ENCODE measurements at places on chromosomes 3 and 15.

DNA sequence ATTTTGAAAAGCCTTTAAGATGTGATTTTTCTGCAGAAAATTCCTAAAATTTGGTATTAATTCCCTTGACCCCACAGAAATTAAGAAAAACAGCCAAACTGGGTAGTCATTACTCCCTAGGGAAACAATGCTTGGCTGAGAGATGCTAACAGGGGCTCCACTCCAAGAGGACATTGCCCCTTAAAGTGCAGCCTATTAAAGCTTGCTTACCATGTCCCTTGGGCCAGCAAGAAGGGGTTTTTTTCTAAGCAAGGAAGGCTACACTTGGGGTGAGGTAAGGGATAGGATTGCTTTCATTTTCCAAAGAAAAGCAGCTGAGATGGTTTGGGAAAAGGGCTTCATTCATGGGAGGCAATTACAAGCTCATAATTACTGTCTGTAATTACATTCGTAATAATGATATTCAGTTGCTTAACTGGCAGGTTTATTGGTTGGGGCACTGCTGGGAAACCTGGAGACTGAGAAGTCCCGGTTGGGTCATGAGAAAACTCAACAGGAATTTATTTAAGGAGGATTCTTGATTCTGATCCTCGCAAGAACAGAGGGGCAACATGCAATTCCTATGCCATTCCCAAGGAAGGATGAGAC is 247.5 kb downstream of the NR1D2 start:
- no peak for DNase-seq

DNA sequence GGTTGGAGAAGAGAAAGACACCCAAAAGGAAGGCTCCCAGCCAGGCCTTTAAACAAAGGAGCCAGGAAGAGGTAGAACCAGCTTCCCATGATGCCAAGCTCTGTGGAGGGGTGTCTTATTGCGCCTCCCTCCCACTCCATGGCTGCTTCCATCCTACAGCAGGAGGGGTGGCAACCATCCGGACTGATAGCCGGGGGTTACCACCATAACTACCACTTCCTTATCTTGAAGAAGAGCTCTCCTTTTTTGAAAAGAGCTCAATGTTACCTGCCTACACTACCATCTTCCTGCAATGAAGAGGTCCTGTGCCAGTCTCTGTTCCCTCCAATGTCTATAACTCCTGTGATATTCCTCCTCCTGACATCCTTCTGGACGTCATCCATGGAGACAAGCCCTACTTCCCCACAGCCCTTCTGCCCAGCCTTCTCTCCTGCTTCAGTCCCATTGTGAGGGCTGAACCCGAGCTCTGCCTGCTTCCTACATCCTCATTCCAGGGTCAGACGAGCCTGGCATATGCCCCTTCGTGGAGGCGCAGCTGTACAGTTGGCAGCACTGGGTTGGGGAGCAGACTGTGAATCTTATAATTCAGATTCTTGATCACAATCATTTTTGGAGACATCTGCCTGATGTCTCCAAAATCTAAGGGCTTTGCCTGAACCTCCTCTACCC is 8.5 kb downstream of the CCDC9B start:
- DNase-seq, result no peak

DNA sequence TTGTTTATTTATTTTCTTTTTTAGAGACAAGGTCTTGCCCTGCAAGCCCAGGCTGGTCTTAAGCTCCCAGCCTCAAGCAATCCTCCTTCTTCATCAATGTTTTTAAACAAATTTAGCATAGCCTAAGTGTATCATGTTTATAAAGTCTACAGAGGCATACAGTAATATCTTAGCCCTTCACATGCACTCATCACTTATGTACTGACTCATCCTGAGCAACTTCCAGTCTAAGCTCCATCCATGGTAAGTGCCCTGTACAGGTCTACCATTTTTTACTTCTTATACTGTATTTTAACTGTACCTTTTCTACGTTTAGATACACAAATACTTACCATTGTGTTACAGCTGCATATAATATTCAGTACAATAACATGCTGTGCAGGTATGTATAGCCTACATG is 860.0 kb downstream of the FHIT start:
- no peak for DNase-seq

- peak; percentile 48 for DNase-seq
Measured at GRCh38 chr15:64844576-64845145, 2.9 kb downstream of the PLEKHO2 start.

- no peak for DNase-seq
Measured at GRCh38 chr3:126291537-126291936, 65.7 kb downstream of the KLF15 start.

DNA sequence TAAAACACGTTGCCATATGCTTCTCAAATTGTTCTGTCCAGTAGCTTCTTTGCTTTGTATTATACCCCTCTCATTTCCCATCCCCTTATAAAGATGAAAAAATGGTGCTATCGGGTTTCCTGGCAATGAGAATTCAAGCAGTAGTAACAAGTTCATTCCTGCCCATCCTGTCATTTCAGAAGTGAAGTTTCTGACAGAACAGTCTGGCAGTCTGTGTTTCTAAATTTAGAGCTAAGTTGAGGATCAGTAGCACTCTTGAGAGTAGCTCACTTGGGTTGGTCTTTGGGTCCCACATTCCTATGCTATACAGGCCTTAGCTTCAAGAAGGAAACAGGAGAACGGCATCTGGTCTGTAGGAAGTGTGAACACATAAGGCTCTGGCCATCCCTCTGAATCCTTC is 134.6 kb downstream of the GHSR start:
- no peak for DNase-seq

GRCh38 chr15:40128766-40129660 is 20.3 kb upstream of the BMF start:
- DNase-seq, result peak; percentile 48

DNA sequence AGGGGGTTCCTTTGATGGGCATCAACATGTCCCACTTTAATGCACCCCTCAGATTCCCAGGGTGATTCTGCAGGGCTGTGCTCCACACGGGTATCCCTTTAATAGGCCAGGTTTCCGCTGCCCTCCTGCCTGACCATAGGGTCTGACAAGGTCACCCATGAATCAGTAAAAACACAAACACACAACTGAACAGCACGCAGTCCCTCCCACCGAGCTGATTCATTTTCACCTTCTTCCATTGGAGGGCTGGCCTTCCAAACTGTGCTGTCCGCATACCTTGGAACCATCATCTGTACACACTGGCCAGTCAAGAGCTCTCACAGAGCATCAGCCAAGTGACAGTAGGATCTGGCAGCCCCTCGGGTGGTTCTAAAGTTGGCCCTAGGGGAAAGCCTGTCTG is 93.7 kb downstream of the FBLN2 start:
- no peak for DNase-seq

- no peak for DNase-seq
Measured at GRCh38 chr3:81394651-81395524, 366.6 kb downstream of the GBE1 start.

- DNase-seq, result no peak
Measured at GRCh38 chr3:141280690-141281089, 49.1 kb downstream of the PXYLP1 start.

GRCh38 chr15:59998305-59998949 is 5.7 kb upstream of the FOXB1 start:
- DNase-seq, result no peak

DNA sequence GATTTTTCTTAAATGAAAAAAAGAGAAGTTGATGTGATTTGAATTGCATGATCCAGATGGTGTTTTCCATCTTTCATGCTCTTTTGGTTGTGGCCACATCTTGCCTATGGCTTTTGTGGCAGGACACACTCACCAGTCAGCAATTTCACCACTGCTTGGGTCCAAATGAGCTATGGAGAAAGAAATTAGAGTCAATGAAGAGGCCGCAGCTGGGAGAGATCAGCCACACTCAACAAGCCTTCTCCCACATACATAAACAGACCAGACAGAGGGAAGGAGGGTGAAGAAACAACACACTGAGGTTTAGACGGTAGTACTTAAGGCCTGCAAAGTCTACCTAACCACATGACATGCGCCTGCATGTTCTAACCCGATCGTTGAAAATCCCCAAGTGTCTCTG is 110.7 kb upstream of the CDIN1 start:
- no peak for DNase-seq

- no peak for DNase-seq
Measured at GRCh38 chr3:114527036-114527644, 233.3 kb downstream of the TIGIT start.

GRCh38 chr3:160784853-160785252 is 28.8 kb downstream of the PPM1L start:
- no peak for DNase-seq

DNA sequence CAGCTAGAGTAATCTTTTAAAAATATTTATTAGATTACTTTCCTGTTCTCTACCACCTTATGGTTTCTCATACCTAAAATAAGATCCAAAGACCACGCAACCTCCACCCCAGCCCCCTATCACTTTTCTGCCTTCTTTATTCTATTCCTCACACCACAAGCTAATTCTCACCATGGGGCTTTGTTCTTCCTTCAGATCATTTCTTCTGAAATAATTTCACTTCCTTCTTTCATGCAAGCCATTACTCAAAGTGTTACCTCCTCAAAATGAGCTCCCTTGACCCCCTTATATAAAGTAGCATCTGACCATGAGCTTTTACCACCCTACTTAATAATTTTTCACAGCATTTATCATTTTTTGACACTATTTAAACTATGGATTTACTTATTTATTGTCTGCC is 233.2 kb upstream of the TMCO5A start:
- no peak for DNase-seq

GRCh38 chr15:80418892-80419537 is 14.8 kb downstream of the ARNT2 start:
- no peak for DNase-seq

DNA sequence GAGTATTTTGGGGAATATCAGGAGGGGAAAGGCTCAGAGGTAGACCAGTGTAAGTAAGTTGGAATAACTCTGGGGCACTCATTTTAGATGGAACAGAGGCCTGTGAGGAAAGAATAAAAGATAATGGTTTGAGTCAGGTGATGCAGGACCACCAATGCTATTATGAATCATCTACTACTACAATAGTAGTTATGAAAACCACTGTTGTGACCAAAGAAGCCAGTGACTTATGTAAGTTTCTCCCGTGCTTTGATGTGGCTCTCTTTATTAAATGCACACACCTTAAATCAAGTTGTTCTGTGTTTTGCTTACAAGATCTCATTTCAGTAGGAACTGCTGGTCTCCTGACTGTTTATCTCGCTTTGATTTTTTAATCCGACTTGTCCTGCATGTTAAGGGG is 13.1 kb upstream of the GUCA1C start:
- no peak for DNase-seq

GRCh38 chr3:137463131-137463530 is 301.0 kb upstream of the SOX14 start:
- no peak for DNase-seq

DNA sequence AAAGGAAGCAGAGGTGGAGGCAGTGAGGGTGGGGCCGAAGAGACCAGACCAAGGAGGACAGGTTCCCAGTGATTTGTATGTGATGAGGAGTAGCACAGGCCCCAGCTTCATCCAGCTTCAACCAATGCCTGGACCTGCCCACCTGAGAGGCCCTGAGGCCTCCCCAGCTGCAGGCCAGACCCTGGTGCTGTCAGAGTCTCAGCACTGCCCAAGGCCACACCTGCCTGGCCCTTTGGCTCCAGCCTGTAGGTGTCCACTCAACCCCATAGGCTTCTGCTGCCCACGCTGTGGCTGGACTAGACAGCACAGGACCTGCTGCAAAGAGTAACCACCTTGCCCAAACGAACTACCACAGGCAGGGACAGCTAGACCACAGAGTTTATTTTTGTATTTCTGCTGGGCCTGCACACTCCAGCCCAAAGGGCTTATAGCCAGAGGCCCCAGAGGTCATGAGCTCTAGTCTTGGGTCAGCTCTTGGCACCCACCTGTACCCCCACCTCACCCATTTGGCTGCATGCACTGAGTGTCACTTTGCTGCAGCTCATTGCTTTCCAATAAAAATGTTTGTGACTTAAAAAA is 81.9 kb upstream of the CDV3 start:
- no peak for DNase-seq

GRCh38 chr15:71586463-71586862 is 223.9 kb upstream of the NR2E3 start:
- no peak for DNase-seq

GRCh38 chr3:173745952-173746682 is 348.6 kb downstream of the NLGN1 start:
- DNase-seq, result no peak

- DNase-seq, result no peak
Measured at GRCh38 chr3:146283781-146284445, 33.0 kb upstream of the PLSCR4 start.

DNA sequence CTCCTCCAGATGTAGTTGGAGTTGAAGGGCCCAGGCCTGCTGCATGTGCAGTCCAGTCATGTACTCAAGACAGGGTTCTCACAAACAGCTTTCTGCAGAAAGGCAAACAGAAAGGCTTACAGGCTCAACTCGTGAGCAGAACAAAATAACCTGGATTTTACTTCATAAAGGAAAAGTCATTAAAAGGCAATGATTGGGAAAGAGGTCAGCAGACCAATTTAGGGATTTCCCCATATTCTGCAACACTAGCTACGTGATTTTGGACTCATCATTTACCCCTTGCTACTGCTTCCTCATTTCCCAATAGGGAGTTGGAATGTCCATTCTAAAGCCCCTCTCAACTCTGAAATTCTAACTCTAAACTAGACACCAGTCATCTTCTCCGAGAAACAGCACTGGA is 18.1 kb downstream of the METTL6 start:
- no peak for DNase-seq

GRCh38 chr15:99432271-99433025 is 133.3 kb upstream of the MEF2A start:
- DNase-seq, result no peak

- DNase-seq, result peak; percentile 50
Measured at GRCh38 chr3:58683466-58683865, 16.9 kb upstream of the FAM3D start.

DNA sequence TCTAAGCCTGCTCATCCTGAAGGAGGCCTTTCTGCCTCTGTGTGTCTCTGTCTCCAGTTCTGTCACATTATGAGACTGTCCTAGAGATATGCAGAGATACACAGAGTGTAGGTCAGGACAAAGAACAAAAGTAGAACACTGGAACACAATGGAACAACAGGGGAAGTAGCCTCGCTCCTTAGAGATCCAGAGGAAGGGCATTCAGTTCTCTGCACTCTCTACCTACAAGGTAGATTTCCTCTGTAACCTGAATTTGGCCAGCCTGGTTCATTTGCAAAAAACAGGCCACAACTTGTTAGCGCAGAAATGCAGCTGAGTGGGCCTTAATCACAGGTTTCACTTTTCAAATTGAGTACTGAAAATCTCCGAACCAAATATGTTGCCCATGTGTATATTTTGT is 19.4 kb downstream of the NEK10 start:
- DNase-seq, result no peak

DNA sequence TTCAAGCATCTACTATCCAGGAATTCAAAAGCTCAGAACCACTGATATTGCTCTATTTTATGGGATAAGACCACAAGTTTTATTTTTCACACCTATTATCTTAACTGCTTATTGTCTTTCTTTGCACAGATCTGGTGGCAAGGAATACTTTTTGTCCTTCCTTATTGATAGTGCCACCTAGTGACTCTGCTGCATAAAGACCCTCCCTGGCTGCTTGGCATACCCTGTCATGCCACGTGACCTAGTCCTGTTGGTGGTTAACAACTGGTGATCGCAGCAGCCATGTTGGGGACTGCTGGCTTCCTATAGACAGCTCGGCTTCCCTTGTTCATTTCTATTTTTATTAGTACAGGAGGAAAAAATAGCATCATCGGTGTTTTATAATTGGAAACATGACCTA is 236.3 kb downstream of the MEX3B start:
- DNase-seq, result no peak
